ENCODE measurements at places on chromosomes 5 and 9.

DNA sequence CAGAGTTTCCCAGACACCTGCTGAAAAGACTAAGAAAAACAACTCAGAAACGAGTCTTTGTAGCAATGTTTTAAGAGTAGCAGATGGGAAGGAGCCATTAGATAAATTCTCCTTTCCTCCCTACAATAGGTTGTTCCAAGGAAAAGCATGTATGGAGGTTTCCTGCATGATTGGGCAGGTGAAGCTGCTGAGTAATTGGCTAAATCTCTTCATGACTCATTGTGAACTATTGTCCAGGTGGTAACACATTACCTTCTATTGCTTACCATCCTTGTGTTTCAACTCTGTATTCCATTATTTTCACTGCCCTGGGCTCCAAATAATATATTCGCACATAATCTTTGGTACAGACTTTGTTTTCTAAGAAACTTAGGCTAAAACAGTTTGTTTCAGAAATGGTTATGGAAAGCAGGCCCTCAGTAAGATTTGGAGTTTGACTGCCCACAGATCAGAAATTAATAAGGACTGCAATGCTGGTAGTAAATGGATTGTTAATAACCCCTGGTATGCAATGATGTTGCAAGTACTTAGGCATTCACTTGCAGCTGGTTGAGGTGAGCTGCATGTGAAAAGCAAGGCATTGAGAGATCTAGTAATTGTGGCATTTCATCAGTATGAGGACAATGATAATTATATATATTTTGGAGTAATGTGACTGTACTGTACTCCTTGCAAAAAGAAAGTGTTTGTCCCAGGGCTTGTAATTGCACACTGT lies 281.4 kb upstream of the VLDLR start:
- peak; percentile 32 for DNase-seq

GRCh38 chr9:131645078-131645776 lies 94.6 kb downstream of the RAPGEF1 start:
- peak; percentile 87 for DNase-seq

GRCh38 chr5:10151656-10152055 lies 98.0 kb downstream of the ATPSCKMT start:
- DNase-seq: no peak

GRCh38 chr5:163658702-163659567 lies 153.5 kb downstream of the MAT2B start:
- DNase-seq: peak; percentile 99

DNA sequence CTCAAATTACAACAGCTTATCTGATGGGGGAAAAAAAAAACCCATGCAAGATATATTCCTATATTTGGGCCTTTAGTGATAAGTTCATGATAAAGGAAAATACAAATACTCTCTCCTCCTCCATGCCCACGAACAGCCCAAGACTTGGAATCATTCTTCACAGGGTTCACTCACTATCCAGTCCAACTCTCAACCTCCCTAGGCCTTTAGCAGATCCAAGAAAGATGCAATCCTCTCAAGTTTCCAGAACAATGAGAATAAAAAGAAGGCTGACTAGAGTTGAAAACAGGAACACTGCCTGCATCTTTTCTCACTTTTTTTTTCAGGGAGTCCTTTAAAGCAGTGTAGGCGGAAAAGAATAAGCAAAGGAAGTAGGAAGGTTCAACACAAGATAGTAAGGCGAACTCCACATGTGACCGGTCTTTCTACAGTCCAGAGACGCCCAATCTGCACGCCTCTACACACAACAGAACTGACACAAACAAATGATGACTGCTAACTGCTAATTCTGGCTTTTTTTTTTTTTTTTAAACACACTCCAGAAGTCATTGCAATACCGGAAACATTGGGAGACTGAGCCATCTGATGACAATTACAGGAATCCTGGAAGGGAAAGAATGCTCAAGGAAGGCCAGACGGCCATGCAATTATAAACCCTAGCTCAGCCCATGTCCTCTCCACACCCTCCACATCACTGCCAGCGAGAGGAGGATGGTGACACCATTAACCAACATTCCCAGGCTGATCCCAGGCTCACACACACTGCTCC lies 75.4 kb downstream of the BNC2 start:
- DNase-seq: no peak

DNA sequence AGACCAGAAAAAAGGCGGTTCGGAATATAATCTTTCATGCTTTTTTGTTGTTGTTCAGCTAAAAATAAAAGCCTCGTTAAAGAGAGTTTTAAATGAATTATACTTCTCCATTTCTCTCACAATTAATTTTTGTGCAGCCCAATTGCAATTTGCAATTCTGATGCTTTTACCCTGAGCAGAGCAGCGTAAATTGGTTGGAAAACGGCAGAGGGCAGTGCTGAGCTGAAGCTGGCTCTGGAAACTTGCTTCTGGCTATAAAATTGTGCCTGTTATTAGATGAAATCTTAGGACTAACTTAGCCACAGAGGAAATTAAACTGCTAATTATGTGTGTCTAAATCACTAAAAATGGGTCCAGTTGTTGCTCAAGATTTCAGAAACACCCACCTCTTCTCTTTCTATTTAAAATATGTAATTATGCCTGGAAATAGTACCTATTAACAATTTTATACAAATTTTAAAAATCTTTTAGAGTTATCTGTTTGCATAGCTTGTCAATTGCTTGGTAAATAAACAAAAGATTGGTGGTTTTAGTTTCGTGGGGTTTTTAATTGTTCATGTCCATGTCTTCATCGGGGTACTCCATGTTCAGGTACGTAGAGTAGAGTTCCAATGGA lies 441.8 kb upstream of the TLE4 start:
- peak; percentile 78 for DNase-seq

DNA sequence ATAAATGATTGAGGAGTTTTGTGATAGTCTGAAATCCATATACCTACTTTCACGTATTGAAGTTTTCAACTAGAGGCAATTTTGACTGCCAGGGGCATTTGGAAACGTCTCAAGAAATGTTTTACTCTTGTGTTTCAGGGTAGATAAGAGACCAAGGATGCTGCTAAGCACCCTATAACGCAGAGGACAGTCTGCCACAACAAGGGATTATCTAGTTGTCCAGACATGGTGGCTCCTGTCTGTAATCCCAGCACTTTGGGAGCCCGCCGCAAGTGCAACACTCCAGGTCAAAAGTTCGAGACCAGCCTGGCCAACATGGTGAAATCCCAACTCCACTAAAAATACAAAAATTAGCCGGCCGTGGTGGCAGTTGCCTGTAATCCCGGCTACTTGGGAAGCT lies 133.7 kb upstream of the CCNG1 start:
- DNase-seq: no peak

- peak; percentile 19 for DNase-seq
These were observed 500.7 kb downstream of the PTPRD start for GRCh38 chr9:10112070-10112469.

DNA sequence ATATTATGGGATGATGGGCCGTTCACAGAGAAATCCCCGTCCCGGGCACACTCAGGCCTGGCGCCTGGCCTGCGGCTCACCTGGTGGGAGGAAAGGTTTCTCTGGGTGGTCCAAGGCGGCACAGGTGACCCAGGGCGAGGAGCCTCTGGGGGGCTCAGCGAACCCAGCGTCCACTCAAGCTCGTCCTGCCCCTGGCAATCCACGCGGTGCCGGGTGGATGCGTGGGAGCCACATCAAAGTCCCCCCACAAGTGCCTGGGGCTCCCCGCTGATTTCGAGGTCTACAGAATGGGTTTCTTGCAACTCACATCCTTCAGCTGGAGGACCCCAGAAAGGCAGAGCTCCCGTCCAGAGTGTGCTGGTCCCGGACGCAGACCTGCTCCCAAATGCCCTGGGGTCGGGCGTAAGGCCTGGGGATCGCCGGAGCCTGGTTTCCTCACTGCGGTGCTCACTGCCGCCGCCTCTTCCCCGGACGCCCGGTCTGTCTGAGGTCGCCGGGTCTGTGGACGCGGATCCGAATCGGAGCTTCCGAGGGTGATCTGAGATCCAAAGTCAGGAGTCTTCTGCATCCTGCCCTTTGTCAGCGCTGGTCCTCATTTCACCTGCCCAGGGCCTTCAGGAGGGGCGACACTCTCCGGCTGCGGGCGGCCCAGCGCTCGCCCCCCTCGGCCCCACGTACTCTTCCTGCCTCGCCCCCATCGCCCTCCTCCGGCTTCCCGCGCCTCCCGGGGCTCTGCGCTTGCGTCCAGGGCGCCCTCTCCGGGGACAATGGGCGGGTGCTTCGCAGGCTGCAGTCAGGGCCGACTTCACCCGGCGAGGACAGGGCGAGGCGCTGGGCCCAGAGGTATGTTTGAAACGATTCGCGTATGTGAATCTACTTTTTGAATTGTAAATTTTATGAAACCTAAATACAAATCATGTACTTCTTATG lies 20.0 kb upstream of the RUFY1 start:
- no peak for DNase-seq

GRCh38 chr5:98217138-98217537 lies 556.3 kb upstream of the RGMB start:
- DNase-seq: no peak

GRCh38 chr9:114166614-114167572 lies 11.6 kb downstream of the COL27A1 start:
- no peak for DNase-seq

DNA sequence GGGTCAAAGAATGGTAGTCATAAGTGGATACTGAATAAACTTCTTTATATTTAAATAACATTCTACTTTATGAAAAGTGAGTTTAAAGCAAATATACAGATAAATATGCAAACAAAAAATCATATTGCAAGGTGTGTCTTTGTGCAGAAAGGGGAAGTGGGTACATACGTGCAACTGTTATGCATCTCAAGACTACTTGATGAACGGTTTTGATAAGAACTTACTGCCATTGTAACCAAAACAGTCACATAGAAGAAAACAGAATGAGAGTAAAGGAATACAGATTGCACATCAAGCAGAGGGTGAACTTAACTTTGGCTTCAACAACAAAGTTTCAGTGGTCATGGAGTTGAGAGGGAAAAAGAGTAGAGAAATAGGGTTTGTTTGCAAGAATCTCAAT lies 9.9 kb downstream of the CAMK4 start:
- DNase-seq: no peak

- DNase-seq: no peak
These were observed 73.8 kb downstream of the SNCAIP start for GRCh38 chr5:122385808-122386207.

DNA sequence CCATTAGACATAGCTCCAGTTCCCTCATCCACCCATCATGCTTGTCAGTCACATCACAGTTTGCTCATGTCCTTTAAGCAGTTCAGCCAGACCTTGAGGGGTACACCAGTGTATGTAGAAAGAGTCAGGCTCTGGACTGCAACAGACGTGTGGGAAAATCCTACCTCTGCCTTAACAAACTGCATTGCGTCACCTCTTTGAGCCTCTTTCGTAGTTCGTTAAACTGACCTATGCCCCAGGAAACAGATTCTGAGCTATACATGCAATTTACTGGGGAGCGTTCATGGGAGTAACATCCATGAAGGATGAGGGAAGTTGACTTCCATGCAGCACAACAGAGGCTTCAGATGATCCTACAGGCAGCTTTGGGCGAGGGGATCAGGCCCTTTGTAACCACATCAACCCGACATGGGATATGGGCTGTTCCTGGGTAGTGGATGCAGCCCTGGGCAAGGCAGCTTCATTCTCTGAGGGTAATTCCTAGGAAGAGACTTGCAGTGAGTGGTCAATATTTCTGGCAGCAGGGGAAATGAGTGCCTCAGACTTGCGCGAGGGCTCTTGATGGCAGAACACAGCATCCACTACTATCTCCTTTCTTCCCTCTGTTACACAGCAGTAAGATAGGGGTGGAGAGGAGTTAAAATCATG lies 4.3 kb downstream of the SPINK4 start:
- DNase-seq: no peak

GRCh38 chr9:119544492-119544891 lies 175.3 kb upstream of the BRINP1 start:
- DNase-seq: no peak

- peak; percentile 79 for DNase-seq
These were observed 101.7 kb upstream of the TLX3 start for GRCh38 chr5:171207256-171207847.

- DNase-seq: peak; percentile 96
These were observed 195.3 kb upstream of the MVB12B start for GRCh38 chr9:126131066-126132010.

DNA sequence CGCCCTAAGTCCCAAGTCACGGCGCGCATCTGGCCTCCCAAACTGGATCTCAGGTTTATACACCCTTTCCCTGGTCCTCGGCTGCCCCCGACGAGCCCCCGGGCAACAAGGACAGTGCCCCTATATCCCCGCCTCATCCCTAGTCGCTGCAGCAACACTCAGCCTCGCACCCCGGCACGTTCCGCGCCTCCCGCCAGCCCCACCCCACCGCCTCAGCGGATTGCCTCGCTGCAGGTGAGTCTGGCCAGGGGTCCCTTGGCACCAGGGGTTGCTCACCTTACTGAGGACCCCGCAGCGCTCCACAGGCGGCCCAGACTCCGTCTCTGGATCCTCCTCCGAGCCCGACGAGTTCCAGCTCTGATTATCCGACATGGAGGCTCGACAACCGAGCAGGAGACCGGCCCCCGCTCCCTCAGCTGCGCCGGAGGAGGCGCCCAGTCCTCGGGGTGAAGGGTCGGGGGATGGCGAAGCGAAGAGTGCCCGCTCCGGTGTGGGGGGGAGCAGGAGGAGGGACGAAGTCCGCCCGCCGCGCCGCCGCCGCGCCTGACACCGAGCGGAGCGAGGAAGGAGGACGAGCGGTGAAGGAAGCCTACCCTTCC lies 494 bp downstream of the CERT1 start:
- peak; percentile 72 for DNase-seq

DNA sequence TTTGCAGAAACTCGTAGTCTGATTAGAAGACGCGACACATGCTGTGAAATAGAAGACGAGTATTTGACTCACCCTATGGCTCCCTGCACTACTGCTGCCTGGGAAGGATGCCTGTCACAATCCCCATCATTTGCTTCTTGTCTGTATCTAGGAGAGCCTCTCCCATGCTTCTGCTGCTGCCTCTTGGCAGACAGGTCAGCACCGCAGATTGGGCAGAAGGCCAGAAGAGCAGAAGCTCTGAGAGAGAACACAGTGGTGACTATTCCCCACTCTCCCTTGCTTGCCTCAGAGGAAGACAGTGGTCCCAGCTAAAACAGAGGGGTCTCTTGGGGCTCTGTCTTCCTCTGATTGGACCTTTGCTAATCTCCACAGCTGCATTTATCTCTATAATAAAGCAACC lies 84.0 kb upstream of the SMIM32 start:
- DNase-seq: no peak

GRCh38 chr9:130010151-130010988 lies 32.6 kb downstream of the FNBP1 start:
- DNase-seq: no peak

- DNase-seq: peak; percentile 64
These were observed 227.3 kb downstream of the FANCC start for GRCh38 chr9:95090023-95090791.

DNA sequence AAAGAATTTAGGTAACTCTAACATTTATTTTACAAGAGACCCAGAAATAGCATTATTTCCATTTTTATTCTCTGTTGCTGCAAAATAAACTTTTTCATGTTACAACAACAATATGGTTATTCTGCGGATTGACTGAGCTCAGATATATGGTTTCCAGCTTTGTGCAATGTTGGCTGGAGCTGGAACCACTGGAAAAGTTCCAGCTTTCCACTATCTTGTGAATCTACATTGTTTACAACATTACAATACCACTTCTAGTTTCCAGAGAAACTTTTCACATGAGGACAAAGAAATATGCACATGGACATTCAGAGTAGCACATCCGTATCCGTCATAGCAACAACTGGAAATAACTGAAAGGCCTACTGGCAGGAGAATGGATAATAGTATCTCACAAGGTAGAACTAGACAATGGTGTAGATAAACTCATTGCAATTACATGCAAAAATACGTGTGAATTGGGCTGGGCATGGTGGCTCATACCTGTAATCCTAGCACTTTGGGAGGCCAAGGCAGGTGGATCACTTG lies 436.1 kb upstream of the ADAMTS16 start:
- DNase-seq: no peak

Data from NCI-H69 (cell line).